ENCODE measurements at places on chromosomes 7 and 10.

DNA sequence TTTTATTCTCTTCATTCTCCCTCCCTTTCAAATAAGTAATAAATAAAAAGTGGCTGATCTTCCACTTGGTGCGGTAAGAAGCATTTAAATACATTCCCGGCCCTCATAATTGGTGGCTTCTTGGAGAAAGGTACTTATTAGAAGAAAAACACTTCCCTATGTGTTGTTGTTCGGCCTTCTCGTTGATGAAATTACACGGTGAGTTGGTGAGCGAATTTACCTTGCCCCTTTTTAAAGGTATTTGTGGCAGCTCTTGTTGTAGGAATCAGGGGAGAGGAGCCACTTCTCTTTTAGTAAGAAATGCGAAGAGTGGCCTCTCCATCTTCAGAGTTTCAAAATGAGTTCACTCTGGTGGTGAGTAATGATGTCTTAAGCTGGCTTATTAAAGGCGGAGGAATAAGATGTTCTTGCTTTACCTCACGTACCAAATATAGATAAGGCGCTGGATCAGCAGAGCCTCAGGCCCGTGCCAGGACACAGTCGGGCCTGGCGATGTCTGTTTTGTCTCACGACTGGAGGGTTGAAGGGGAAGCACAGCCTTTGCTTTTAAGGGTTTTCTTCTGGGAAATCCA is 135.9 kb downstream of the CUX1 start:
- DNase-seq, result no peak

DNA sequence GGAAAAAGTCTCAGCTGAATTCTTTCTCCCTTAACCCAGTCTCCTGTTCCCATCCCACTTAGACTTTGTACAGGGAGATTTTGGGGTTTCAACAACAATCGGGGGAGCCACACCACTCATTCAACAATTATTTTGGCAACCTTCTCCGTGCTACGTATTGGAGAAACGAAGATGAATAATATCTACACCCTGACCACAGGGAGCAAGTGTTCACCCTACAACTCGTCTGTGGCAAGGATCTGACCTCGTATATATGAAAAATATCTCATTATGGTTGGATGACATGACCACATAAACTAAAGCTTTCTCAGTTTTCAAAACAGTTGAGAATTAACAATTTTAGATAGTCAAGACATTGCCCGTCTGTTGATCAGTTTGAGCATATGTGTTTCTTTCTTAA is 302.1 kb downstream of the CACNA2D1 start:
- DNase-seq, result no peak

DNA sequence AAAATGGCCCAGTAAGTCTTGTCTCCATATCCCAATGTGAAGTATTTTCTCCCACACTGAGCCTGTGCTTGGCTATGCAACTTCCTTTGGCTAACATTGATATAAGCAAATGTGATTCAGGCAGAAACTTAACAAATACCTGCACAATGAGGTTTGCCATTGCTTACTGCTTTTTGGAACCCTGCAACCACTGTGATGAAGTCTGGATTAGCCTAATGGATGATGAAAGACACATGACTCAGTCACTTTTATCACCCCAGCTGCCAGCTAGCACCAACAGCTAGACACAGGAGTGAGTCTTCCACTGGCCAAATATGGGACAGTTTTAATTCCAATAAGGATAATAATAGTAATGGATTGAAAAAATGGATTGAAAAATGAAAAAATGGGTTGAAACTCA is 854.5 kb downstream of the GRM8 start:
- DNase-seq, result no peak

GRCh38 chr10:125350519-125350918 is 190.2 kb upstream of the CTBP2 start:
- DNase-seq, result no peak

GRCh38 chr10:47288236-47288635 is 11.8 kb upstream of the GDF10 start:
- no peak for DNase-seq
